ENCODE measurements at places on chromosomes 5 and 9. TPM values are rescaled to one million over a fixed set of nuclear protein-coding genes. Genes with fewer than 3 reads are reported as not detected.

GRCh38 chr9:86042199-86042978 is 57.0 kb downstream of the GOLM1 start:
- DNase-seq, result no peak

Gene TRIP13
- total RNA-seq, result 16.7 TPM

DNA sequence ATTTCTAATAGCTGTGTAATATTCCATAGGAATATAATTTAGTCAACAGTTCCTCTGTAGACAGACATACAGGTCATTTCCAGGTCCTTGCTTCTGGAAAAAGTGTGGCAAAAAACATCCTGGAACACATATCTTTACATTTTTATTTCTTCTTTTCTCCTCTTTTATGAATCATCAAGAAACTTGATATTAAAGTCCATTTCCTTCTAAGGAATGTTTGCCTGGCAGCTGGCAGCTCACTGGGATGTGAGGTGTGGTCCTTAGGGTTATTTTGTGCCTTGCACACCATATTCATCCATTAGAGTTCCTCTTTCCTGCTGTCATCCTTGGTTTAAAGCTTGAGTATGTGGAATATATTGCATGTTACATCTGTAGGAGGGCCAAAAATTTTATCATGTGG is 122.0 kb downstream of the GALNT10 start:
- no peak for DNase-seq

- no peak for DNase-seq
These were observed 369.9 kb downstream of the EFNA5 start for GRCh38 chr5:107300721-107301327.

GRCh38 chr5:78592735-78593386 is 55.7 kb downstream of the LHFPL2 start:
- no peak for DNase-seq

- no peak for DNase-seq
These were observed 639 bp upstream of the RASA1 start for GRCh38 chr5:87266914-87267573.

GRCh38 chr9:136858844-136859757 is 7.0 kb downstream of the MAMDC4 start:
- peak; percentile 30 for DNase-seq

DNA sequence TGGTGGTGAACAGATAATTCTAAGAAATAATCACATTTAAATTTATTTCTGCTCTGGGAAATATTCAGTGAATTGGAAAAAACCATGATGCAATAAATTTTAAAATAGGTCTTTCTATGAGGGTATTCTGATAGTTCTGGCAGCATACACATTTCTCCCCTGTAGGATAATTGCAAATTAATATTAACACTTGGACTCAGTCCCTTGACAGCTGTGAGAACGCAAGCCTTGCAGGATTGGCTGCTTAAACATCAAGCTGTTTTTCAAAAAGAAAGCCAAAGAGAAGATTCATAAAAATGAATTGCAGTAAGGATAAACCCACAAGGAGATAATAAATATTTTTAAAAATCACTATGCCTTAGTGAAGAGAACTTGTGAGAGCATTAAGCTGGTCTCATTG is 180.0 kb downstream of the MTRR start:
- DNase-seq, result no peak

DNA sequence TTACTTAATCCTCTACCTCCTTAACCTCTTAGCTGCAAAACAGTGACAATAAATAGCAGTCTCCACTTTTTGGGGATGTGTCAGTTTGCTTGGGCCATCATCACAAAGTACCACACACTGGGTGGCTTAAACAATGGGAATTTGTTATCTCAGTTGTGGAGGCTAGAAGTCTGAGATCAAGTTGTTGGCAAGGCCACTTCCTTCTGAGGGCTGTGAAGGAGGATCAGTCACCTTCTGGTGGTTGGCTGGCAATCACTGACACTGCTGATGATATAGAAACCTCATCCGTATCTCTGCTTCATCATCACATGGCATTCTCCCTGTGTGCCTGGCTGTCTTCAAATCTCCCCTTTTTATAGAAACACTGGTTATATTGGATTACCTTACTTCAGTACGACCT is 187.1 kb upstream of the TBC1D2 start:
- no peak for DNase-seq

GRCh38 chr5:43482490-43483297 is 971 bp downstream of the TMEM267 start:
- DNase-seq, result peak; percentile 2

DNA sequence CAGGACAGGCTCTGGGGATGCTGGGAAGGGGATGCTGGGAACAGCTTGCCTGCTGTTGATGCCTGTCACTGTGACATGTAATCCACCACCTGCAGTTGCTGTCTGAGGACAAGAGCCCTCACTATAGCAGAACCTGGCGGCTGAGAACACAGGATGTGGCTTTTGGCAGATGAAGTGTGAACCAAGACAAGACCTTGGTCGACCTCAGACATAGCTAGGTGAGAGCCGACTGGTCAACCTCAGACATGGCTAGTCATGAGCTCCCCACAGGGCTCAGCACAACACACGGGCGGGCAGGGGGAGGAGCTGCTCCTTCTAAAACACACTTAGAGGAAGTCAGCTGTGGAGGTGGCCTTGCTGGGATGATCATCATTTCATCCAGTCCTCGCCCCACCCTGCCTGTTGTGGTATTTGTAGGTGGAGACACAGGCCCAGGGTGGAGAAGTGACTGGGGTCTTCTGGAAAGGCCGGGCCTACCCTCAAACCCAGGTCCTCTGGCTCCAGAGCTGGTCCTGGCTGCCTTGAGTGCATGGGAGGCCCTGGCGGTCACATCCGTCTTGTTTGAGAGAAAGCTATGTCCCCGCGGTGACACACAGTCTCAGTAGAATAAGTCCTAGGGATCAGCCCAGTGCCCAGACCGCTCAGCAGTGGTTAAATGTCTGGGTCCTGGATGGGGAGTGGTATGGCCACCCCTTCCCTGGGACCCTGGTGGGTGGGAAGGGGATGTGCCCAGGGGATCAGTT is 6.1 kb downstream of the SUSD3 start:
- no peak for DNase-seq

DNA sequence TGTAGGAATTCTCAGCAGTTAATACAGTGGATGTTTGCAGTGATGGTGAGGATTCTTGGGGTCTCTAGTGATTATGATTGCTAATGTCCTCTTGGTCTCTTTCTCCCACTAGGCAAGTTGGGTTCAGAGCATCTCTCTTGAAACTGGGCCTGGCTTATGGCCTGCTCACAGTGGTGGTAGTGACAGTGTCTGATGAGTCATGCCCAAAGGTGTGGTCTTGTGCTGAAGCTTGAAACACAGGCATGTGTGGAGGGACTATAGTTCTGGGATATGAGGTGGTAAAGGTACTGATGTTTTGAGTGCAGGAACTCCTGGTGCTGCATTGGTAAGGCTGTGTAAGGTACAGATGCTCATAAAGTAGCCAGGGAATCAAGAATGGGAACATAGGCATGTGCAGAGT is 231.1 kb downstream of the FAM170A start:
- DNase-seq, result no peak

Gene ANKRD34B
- not detected for total RNA-seq

Gene LHX6
- not detected for total RNA-seq

DNA sequence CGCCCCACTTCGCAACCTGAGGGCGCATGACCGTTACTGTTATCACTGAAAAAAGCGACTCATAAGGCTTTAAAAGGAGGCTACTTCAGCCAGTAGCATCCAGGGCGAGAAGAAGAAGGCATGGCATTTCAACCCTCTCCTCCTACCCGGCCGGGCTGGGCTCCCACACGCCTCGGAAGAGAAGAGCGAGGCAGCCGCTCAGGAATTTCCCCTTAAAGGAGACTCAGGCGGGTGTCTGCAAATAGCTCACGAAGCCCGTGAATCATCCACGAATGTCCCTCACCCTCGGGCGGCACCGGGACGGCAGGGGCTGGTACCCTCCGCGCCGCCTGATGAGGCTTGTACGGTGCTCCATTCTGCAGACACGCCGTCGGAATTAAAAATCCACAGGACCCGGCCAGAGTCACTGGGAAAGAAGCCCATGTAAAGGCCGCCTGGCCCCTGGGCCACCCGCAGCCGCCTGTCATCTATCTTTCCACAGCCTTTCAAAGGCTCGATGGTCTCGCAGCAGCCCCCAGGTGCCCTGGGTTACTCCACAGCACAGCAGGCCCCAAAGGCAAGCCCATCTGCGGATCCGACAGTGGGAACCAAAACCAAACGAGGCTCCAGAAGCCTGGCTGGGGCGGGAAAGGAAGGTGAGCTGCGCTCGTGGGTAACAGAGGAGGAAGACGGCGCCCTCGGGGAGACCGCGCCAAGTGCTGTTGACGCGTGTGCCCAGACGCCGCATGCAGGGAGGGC is 11.8 kb downstream of the SLC12A7 start:
- no peak for DNase-seq

Gene FABP6
- total RNA-seq, result not detected

GRCh38 chr5:59418808-59419207 is 474.7 kb downstream of the PDE4D start:
- no peak for DNase-seq

Gene PCDHB9
- 2.6 TPM for total RNA-seq

- DNase-seq, result no peak
These were observed 109.0 kb downstream of the NTRK2 start for GRCh38 chr9:84778570-84778969.

GRCh38 chr5:137665678-137666460 is 70.0 kb downstream of the KLHL3 start:
- DNase-seq, result no peak

GRCh38 chr5:171447226-171447625 is 27.8 kb downstream of the FGF18 start:
- no peak for DNase-seq

GRCh38 chr9:123590499-123590898 is 234.5 kb downstream of the CRB2 start:
- DNase-seq, result no peak

GRCh38 chr5:73232266-73233041 is 59.5 kb downstream of the TMEM174 start:
- DNase-seq, result no peak

Gene BTNL8
- total RNA-seq, result not detected

- no peak for DNase-seq
These were observed 36.0 kb upstream of the OLFM1 start for GRCh38 chr9:135051316-135052038.

- peak; percentile 91 for DNase-seq
These were observed 143.2 kb upstream of the TRIM32 start for GRCh38 chr9:116543731-116544400.

Gene SPATA6L
- total RNA-seq, result 0.56 TPM

Gene NR4A3
- 2.4 TPM for total RNA-seq

- DNase-seq, result no peak
These were observed 734.5 kb upstream of the ZNF608 start for GRCh38 chr5:125480911-125481310.

Gene SLC38A9
- total RNA-seq, result 13.1 TPM

Gene FAM53C
- 33.4 TPM for total RNA-seq
